Stimulated activated CD4-positive, alpha-beta T cell treated with anti-CD3 and anti-CD28 coated beads, Interleukin-4, amount 100 ng/mL, for 1 hour (primary cell): ENCODE measurements at places on chromosomes 7 and 10.

GRCh38 chr10:110758898-110759297 is 112.8 kb upstream of the PDCD4 start:
- no peak for DNase-seq

DNA sequence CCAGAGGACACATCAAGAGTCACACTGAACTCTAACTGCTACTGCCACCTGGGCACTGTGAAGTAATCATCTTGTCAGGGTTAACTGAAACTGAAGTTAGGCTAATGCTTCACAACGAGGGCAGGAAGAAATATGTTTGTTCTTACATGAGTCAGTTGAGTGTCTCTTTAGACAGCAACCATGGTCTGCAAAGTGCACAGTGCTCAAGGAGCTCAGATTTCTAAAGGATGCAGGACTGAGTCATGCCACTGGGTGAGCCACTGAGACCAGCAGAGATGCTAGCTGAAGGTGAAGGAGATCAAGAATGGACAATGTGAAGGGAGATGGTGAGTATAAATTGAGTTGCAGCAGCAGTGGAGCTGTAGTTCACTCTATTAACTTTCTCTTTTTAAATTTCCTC is 76.0 kb upstream of the CTTNBP2 start:
- no peak for DNase-seq

GRCh38 chr10:89861584-89862301 is 160.4 kb downstream of the KIF20B start:
- DNase-seq, result peak; percentile 5

- no peak for DNase-seq
Measured at GRCh38 chr10:102312683-102313082, 67.4 kb downstream of the GBF1 start.

DNA sequence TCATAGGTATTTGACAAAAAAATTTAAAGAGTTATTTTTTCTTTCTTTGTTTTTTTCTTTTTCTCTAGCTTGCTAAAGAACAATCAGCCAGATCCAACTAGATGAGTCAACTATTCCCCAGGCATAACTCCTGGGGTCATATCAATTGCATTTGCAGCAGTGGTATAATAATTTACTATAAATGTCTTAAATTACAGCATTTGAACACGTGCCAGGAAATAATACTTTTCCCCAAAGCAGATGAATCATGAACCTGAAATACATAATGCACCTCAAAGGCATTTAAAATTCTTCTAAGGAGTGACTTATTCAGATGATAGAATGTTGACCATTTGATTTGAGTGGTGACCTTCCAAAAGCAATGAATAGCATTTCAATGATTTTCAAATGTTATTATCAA is 190.1 kb downstream of the LRRTM3 start:
- DNase-seq, result no peak

GRCh38 chr7:107394831-107395230 is 75.0 kb upstream of the GPR22 start:
- no peak for DNase-seq

- DNase-seq, result no peak
Measured at GRCh38 chr7:45435131-45435530, 139.0 kb upstream of the ADCY1 start.

DNA sequence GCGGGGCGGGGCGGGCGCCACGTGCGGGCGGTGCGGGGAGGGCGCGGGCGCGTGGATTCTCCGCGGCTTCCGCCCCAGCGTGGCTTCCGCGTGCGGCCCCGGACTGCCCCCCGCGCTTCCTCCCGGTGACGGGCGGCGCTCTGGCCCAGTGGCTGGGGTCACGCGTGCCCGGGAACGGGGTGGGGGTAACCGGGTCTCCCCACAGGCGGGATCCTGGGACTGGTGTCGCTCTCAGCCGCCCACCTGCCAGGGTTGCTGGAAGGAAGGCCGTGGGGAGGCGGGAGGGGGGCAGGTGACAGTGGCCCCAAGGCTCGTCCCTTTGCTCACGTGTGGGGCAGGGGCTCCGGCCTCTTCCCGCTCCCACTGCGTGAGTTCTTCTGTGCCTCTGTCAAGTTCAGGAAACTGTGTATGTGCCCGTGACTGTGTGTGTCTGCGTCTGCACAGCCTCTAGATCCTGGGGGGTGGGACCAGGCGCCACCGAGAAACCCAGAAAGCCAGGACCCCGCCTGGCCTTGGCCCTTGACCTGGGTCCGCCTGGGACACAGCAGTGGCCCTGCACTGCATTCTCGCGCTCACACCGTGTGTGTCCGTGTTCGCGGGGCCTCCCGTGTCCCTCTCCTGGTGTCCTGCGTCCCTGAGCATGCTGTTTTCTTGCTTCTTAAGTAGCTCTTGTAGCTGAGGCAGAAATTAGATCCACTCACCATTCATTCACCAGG is 919 bp downstream of the MAFK start:
- peak; percentile 30 for DNase-seq

- DNase-seq, result no peak
Measured at GRCh38 chr7:1141651-1142050, 18.3 kb downstream of the ZFAND2A start.

DNA sequence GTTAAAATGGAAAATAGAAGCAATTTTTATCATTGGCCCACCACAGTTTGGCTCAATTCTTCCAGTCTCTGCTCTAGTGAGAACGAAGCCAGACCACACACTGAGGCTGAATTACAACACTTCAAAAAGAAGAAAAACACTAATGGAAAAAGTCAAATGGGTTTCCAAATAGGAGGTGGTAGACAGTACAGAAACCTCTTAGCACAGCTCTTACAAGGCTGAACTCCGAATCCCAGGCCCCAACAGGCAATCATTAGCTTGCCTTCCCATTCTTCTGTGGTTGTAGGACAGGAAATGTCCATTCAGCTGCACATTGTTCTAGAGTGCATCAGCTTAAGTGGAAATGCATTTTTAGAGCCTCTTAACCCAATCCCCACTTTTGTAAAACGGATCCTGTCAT is 115.1 kb upstream of the MEOX2 start:
- DNase-seq, result no peak

DNA sequence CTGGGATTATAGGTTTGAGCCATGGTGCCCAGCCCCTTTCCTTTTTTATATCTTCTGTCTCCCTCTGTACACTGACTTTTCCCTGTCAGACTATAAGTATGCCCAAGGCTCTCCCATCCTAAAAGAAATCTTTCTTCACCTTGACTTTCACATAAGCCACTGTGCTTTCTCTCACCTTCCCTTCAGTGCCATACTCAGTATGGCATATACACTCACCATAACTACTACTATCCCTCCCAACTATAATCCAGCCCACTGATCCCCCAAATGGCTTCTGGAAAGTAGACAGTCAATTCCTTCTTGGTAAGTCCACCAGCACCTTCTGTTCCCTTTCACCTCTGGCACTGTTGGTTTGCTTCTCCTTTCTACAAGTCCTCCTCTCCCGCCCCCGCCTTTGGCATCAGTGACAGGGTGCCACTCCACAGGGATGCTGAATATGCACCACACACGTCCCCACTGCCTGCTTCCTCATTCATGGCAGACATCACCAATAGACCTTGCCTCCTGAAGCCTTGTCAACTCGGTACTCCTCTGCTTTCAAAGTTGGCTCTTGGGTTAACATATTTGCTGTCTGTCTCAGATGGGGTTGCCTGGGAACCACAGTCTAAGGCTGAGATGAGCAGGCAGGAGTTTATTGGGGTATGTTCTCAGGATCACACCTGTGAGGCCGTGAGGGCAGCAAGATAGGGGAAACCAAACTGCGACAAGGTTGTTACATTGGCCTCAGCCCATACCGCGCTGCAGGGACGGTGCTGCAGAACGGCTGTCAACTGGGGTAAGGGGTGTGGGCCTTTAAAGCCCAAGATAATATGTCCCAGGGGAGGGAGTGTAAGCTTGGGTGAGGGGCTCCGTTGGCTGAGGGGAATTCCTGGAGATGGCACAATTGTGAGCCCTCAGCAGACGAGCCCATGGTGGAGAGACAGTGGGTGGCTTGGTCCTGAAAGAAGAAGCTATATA is 7.2 kb upstream of the PSAP start:
- DNase-seq, result no peak

DNA sequence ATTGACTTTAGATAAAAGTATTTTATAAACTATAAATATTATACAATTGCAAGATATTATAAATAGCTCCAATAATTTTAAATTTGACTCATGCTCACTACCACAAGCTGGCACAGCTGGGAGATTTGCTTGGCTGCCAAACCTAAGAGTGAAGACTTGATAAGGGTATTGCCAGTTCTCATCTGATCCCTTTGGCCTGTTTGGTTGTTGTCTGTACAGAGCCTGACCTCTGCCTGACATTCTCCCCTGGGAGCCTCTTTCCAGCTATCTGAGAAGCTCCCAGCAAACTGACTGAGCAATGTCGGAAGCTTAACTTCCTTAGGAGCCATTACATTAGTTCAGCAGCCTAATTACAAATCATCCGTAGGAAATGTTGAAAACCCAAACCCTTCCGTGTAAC is 10.2 kb upstream of the LMOD2 start:
- no peak for DNase-seq

DNA sequence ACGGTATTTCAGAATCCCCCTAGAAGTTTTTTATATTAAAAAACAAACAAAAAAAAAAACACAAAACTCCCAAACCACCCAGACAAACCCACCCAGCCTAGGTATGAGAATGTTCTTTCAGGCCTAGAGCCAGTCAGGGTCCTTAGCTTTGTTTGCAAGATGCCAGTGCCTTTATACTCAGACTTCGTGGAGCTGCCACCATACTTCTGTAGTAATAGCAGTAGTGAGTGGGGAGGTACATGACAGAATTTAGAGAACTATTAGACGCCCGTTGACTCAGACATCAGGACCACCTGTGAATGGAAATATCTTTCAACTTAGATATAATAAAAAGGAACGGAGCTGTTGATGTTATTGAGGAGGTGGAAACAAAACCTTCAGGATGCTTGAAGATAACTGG is 138.2 kb upstream of the MKLN1 start:
- DNase-seq, result no peak

- peak; percentile 2 for DNase-seq
Measured at GRCh38 chr7:2018569-2019460, 213.9 kb downstream of the MAD1L1 start.

DNA sequence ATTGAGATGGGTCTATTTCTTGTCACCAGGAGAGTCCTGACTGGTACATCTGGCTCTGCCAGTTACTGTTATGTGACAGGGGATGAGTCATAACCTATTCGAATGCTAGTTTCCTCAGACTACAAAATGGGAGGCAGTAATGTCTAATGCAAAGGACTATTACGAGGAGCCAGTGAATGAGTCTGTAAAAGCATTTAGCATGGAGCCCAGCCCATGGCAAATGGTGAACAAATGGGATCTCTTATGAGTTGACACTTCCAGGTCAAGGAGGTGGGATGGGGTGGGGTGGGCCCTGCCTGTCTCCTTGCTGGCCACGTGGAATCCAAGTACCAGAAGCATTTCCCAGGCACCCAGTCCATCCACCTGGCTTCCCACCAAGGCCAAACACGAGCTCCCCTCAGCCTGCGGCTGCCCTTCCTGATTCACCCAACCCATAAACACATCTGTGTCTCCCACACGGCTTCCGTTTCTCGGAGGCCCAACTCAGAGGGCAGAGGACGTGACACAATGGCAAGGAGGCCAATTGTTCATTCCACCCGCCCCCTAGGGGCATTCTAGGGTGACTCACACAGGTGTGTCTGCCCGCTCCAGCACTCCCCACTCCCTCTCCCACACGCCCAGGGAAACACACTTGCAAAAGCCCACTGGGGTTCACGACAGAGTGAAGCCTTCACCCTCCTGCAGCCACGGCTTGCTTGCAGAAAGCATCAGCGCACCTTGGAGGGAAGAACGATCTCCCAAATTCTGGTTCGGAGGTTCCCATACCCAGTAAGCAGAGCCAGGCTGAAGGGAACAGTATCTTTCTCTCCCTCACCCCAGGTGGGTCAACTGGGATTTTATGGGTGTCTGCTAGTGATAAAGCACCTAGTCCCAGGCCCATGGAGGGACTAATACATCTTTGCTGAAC is 109.8 kb downstream of the SH3PXD2A start:
- peak; percentile 66 for DNase-seq

GRCh38 chr7:29851487-29851886 is 45.2 kb downstream of the WIPF3 start:
- DNase-seq, result no peak

DNA sequence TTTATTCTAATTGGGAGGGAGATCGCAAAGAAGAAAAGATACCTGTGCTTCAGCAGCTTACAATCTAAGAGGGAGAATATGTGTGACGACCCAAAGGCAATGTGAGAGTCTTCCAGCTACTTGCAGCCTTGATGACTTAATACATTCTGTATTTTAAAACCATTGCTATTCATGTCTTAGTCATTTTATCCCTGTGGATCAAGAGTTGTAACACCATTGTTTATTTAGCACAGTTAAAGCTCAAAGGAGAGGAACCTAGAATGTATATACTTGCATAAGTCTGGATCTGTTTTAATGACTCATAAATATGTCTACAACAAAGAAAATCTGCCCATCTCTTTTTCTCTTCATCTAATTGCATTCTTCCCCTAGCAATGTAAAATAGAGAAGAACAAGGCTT is 117.9 kb upstream of the DLX6 start:
- DNase-seq, result no peak

- no peak for DNase-seq
Measured at GRCh38 chr7:107891636-107892366, 818 bp downstream of the DLD start.

DNA sequence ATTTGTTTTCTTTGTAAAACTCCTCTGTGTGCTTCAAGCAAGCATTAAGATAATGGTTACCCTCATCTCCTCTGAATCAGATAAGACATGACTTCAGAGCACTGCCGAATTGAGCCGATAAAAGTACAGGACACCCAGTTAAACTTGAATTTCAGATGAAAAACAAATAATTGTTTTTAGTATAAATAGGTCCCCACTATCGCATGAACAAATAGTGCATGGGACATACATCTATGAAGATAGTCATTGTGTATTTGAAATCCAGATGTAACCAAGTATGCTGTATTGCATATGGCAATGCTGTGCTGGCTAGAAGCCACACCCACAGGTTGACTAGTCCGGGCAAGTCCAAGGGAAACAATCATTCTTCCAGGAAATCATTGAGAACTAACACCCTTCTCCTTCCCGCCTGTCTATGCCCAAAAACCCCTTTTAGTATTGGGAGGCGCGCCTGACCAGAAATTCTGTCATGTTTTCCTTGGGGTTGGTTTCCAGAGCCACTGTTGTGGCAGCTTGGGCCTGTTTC is 12.6 kb upstream of the FGFR2 start:
- DNase-seq, result no peak

DNA sequence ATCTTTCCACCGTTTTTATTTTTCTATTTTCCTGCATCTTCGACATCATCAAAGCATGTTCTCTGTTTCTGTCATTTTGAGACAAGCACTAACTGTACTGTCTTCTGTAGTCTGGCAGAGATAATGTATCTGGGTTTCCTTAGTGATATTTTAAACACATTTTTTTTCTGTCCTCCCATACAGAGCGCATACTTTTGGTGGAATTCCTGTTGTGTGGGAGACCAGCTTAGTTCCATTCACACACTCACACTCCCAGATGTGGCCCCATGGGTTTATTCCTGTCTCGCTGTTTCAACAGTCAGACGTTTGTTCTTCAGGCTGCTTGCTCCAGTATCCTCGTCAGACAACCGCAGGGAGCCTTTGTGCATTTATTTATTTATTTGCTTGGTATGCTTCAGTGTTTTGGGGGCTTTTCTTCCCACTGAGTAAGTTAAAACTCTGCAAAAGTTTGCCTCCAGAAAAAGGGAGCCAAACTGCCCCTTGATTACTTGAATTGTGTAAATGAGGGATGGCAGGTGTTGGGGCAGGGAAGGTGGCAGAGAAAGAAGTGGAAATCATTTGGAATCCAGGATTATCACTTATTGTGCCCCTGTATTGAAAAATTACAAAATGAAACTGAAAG is 456.8 kb upstream of the KLF6 start:
- DNase-seq, result no peak
